GM10248 (cell line): ENCODE measurements at places on chromosomes 4 and X.

- no peak for DNase-seq
These were observed 23.2 kb downstream of the NKX1-1 start for GRCh38 chr4:1382776-1383727.

GRCh38 chr4:2362266-2363055 lies 56.0 kb downstream of the ZFYVE28 start:
- no peak for DNase-seq

GRCh38 chrX:107541244-107541643 lies 87.1 kb upstream of the PRPS1 start:
- DNase-seq = no peak

DNA sequence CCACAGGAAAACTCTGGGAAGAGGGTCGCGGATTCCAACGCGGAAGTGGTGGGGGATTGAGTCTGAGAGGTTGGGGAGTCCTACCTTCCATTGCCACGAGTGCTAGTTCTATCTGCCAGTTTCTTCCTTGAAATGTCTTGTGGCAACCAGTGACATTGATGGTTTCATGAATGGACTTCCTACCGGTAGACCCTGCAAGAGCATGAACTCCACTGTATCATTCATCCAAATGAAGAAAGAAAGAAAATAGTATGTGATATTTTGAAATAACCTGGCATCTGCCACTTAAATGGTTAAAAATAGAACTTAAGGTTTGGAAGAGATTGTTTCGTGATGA lies 1.1 kb upstream of the SLC10A7 start:
- peak; percentile 31 for DNase-seq

- DNase-seq = no peak
These were observed 118.8 kb upstream of the AFF2 start for GRCh38 chrX:148381603-148382002.

GRCh38 chrX:148535639-148536038 lies 35.2 kb downstream of the AFF2 start:
- no peak for DNase-seq

- DNase-seq = no peak
These were observed 113.3 kb downstream of the ELOVL6 start for GRCh38 chr4:110085131-110085530.

GRCh38 chrX:15207384-15207783 lies 62.5 kb downstream of the ASB9 start:
- DNase-seq = no peak

- no peak for DNase-seq
These were observed 19.7 kb upstream of the GRPR start for GRCh38 chrX:16103625-16104024.

DNA sequence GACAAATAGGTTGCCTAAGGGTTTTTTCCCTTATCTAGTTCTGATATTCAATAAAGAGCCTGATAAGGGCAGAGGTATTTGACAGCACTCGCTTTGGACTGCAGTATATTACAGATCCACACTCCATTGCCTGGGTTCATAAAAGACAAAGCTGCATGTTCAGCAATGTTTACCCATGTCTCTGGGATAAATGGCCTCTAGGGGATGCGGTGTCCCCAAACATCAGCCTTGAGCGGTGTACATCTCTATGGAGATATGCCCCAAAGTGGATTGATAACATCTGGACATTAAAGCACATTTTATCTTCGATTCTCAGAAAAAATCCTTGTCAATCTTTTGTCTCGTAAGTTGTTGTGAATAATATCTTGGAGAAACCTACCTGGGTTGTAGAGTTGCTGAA lies 660.8 kb upstream of the AADAT start:
- no peak for DNase-seq

DNA sequence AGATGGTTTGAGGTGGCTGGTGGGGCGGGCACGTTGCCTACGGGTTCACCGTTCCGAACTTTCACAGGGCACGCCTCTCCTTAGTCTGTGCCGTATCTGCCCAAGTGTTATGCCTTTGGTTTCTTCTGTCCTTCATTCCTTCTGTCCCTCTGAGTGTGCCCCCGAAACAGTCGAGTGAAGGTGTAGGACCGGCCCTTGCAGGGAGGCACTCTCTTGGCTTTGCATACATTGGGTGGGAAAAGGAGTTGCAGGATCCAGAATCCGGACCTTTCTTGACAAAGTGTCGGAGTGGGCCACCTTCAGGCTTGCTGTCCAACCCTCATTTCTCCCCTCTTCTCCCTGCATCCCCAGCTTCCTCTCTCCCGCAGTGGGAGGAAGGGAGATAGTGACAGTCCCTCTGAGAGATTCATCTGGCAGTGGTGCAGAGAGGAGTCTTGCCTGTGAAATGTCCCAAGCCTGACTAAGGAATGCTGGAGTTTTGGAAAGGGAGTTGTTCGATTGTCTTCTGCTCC lies 569 bp downstream of the ARFIP1 start:
- no peak for DNase-seq

DNA sequence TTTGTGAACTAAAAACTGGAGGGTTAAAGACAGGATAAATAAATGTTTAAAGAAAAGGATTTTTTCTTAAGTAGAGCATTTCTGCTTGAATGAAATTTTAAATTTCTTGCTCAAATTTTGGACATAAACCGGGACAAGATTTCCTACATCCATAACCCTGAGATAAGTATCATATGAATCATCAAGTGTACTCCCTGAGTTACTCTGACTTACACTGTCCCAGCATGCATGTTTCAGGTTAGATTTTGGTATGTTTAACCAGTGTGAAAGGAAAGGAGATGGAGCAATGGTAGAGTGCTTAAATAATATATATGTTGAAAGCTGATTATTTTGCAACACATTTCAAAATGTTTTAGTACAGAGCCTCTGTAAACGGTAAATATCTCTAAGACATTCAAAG lies 175.2 kb downstream of the ADGRL3 start:
- no peak for DNase-seq

GRCh38 chr4:186472948-186473347 lies 82.4 kb downstream of the MTNR1A start:
- DNase-seq = no peak

DNA sequence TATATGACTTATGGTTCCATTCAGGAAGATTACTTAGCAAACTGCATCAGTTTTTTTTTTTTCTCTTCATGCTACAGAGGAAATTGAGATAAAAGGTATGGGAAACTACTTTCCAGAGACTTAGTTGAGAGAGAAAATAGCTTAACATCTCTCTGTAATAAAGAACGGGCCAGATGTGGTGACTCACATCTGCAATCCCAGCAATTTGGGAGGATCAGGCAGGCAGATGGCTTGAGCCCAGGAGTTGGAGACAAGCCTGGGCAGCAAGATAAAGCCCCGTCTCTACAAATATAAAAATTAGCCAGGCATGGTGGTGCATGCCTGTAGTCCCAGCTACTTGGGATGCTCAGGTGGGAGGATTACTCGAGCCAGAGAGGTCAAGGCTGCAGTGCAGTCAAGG lies 271.2 kb upstream of the TENM3 start:
- no peak for DNase-seq

- no peak for DNase-seq
These were observed 1372.4 kb downstream of the C4orf33 start for GRCh38 chr4:130468340-130468739.

- no peak for DNase-seq
These were observed 8.1 kb upstream of the TBC1D25 start for GRCh38 chrX:48531358-48531959.

DNA sequence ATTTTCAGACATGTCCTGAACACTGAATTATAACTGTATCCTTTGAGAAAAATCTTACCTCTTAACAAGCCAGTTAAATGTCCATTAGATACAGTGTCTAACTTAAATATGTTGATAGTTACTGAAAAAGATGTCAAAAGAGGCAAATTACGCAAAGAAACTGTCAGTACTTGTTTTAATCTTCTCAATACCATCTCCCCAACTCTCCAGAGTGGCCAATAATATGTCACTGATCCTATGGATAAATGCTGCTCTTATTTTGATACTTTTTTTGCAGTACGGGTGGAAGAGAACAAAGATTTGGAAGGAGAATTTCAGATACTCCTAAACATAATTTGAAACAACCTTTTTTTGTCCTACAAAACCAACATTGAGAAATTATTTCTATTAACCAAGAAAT lies 192.7 kb downstream of the CBR4 start:
- no peak for DNase-seq

GRCh38 chr4:3235030-3235345 lies 14.0 kb upstream of the MSANTD1 start:
- no peak for DNase-seq
